Forelimb muscle (tissue), 1 donor: ENCODE measurements at places on chromosomes 3 and 15.

DNA sequence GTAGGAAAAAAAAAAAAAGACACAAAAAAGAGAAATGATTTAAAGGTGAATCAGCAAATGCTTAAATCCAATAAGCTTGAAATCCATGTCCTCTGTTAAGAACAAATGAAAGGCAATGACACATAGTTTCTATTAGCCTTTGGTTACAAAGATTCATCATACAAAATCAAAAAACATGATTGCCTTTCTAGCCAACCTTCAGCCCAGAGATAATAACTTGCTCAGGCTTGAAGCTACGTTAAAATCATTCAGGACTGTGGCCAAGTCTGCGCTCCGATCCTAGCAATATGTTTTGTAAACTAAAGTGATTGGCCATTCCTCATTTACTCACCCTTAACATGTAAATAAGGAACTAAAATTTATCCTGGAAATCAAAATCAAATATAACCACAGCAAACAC lies 556.7 kb downstream of the FGF12 start:
- no peak for DNase-seq

DNA sequence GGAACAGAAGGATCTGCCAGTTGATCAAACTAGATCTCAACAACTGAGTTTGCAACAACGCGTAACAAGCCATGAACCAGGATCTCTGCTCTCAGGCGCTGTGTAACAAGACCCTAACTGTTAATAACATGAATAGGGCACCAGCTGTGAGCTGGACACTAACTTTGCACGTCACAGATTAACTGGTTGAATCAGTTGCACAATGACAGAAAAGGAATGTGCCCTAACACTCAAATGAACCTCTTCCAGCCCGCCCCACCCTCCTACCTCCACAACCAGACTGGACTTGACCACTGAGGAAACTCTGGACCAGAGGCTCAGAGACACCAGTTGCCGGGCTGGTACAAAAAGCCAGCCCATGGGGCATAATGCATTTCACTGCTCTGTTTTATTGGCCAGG lies 34.3 kb downstream of the MCF2L2 start:
- no peak for DNase-seq

DNA sequence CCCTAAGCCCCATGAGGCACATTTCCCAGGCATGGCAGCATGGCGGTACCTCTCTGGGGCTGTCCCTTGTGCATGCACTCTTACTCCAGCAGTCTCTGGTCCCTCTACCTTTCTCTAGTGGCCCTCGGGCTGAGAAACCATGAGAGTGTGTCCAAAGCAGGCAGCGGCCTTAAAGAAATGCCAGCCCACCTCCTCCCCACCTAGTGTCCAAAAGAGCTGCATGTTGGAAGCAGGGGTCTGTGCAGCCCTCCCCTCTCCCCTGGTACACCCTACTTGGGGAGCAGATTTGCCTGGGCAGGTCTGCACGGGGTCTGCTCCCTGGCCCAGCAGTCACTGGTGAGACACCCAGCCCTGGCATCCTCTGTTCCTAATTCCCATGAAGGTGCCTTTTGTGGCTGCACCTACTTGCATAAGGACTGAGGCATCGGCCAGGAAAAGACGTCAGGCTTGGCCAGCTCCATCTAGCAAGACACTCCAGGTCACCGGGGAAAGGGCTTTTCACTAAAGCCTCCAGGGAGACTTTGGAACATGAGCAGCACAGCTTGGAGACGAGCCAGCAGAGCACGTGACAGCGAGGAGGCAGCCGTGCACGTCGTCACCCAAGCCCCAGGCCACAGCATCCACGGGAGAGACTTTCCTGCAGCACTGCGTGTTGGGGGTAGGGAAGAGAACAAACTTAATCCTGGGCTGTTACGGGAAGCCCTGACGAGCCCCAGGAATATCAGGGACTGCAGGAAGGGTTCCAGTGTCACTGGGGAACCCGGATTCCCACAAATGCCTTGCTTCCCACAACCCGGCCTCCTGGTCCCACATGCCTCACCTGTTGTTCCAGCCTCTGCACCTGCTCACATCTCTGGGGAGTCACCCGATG lies 38.8 kb downstream of the TM2D3 start:
- DNase-seq: peak; percentile 29

GRCh38 chr3:4306860-4307259 lies 3.7 kb downstream of the SETMAR start:
- peak; percentile 31 for DNase-seq

DNA sequence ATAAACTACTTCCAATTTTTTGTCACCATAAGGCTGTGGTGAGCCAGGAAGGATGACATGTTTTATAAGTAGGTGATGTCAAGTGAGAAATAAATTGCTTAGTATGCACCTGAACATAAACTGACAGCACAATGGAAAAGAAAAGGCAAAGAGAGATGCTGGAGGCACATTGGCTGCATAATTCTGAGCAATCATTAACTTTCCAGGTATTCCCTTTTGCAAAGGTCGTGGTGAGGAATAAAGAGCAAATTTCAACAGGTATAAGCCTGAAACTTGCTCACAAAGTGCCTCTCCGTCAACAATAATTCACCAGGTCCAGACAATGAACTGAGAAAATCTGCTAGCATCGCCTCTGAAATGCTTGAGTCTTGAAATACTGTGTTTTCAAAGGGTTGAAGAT lies 48.2 kb downstream of the ITGB5 start:
- DNase-seq: no peak

DNA sequence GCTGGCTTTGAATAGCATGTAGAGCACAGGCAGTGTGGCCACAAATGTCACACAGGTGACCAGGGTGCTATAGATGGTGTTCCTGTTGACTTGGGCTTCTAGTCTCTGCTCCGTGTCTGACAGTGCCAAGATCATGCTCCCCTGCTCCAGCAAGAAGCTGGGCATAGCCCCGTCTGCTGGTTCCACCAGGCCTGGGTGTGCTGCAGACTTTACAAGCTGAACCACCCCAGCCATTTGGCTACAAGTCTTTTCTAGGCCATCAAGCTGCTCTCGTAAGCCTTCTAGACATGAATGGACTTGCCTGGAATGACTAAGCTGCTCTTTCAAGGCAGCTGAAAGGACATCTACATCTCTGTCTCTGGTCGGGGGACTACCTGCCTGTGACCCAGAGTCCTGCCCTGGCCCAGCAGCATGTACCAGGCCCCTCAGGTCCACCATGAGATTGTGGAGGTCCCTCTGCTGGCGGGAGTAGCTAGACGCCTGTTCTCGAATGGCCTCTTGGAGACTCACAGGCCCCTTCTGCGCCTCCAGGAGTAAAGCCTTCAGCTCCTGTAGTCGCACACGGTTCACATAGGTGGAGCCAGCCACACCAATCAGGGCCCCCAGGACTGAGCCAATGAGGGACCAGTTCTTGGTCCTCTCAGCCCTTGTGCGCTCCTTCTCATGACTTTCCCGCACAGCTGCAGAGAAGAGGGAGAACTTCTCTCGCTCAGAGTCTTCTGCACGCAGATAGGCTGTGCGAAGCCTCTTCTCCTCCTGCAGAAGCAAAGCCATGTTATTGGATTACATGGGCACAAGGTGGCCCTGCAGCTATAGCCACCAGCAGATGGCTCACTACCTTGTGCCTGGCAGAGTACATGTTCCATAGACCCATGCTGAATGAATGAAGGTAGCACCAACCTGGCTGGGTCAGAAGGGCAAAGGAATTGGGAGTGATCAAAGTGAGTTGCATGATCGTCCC lies 2.8 kb upstream of the PLXNB1 start:
- no peak for DNase-seq

- no peak for DNase-seq
Observed at GRCh38 chr3:186317478-186317877, 44.6 kb downstream of the DGKG start.

GRCh38 chr15:67033012-67033411 lies 32.4 kb upstream of the SMAD3 start:
- no peak for DNase-seq

DNA sequence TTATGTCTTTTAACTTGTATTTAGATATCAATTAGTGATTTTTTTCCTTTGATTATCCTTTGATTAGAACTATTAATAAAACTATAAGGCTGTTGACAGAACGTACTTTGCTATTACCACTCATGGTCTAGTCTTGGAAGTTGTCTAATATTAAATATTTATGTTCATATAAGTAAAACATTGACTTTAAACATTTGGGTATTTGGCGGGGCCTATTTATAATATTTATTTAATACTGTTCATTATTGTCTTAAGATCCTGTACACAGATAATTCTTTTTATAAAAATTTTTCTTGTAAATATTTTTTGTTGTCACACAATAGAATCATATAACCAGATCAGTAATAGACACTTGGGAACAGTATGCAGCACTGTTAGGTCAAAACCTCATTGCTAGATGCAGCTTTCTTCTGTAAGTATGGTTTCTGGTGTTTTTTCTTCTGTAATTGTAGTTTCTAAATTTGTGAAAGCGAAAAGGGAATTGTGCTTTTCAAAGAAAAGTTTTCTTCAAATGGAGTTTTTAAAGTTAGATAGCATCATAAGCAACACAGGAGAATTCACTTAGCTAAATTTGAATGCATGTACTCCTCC lies 93.4 kb downstream of the FNDC3B start:
- DNase-seq: no peak

- DNase-seq: no peak
Observed at GRCh38 chr3:45906681-45907407, 20.5 kb downstream of the CCR9 start.

DNA sequence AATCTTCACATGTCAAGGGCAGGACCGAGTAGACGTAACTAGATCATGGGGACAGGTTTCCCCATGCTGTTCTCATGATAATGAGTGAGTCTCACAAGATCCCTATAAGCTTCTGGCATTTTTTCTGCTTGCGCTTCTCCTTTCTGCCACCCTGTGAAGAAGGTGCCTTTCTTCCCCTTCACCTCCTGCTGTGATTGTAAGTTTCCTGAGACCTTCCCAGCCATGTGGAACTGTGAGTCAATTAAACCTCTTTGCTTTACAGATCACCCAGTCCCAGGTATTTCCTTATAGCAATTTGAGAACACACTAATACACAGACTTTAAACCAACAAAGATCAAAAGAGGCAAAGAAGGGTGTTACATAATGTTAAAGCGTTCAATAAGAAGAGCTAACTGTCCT lies 156.6 kb upstream of the UBE2E2 start:
- DNase-seq: no peak

DNA sequence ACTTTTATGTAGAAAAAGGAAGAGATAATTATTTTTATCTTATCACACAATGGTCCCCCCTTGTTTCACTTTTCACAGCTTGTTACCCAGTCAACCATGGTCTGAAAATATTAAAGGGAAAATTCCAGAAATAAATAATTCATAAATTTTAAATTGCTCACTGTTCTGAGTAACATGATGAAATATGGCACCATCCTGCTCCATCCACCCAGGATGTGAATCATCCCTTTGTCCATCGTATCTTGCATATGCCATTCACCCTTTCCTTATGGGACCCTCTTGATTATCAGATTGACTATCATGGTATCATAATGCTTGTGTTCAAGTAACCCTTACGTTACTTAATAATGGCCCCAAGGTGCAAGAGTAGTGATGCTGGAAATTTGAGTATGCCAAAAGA lies 43.7 kb downstream of the ANKRD28 start:
- no peak for DNase-seq

DNA sequence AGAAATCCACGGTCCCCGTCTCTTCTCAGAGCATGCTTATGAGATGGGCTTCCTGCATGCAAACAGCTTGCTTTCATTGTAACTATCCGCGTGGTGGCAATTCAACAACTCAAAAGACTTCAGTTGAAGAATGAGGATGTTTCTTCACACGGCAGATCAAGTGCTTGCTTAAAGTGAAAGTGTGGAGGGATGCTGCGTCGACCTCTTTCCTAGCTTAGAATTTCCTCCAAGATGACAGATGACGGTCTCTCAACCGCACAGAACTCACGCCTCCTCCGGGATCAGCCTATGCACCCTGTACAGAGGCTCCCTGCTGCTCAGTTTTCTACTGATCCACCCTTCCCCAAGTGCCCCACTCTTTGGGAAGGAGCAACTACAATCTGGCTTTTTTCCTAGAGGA lies 47.8 kb downstream of the PCSK6 start:
- DNase-seq: no peak

GRCh38 chr3:71591101-71591500 lies 7.6 kb upstream of the FOXP1 start:
- no peak for DNase-seq

GRCh38 chr3:145089337-145089736 lies 1071.6 kb downstream of the PLOD2 start:
- no peak for DNase-seq

GRCh38 chr15:85825719-85826118 lies 31.0 kb upstream of the KLHL25 start:
- no peak for DNase-seq

DNA sequence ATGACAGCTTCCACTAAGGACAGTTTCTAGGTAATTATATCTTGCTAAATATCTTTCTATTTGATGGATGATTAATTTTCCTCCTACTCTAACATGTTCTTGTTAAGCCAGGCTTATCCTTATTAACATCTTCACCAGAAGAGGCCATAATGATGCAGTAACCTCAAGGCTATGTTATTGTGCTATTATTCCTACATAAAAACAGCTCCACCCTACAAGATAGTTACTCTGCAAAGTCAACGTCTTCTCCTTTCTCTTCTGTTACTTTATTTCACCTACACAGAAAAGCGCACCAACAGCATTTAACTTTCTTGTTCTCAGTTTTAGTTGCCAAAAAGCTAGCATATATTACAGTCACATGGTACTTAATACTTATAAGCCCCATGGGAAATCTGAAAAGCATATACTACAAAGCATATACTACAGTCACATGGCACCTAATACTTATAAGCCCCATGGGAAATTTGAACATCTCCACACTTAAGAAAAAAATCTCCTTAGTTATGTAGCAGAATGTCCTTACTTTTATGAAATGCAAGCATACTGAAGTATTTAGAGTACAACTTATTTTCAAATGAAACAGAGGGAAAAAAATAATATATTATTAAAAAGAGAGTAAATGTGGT lies 13.4 kb downstream of the ADAM10 start:
- no peak for DNase-seq

DNA sequence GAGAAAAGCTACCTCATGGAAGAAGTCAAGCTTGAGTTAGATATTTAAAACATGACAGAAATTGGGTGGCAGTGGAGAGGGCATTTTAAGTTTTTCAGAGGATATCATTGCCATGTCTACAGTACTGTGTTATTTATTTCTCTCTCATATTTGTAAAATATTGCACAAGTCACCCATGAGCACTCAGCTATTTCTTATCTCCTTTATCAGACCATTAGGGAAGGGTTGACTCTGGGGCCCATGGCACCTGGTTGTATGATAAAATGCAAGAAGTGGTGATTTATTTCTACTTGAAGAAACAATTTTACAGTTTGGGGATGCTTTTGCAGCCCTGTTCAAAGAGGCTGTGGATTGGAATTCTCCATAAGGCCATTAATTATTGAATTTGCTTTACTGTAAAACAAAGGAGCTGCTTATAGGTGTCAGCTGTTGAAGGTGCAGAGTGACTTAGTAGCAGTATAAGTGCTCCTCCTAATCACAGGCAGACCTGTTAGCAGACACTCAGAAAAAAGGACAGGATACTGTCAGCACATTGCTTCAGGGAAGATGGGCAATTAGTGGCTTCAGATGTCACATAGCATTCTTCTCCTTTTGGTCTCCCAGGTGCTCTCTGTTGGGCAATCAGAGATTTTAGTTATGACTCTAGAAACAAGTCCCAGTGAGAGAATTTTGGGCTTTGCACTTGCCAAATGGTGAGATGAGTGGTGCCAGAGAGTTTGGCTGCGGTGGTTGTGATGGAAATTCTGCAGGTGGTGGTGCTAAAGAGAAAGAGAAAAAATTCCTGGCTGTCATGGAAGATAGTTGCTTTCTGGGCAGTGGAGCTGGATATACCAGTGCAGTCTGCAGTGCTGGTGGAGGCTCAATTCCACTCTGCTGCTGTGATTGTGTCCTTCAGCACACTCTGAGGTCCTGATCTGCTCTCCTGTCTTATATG lies 129.7 kb upstream of the ROPN1 start:
- DNase-seq: no peak

- no peak for DNase-seq
Observed at GRCh38 chr15:85871545-85871944, 76.8 kb upstream of the KLHL25 start.
